HFF-Myc (cell line): ENCODE measurements at places on chromosomes 13 and 19.
A peak's percentile ranks its signal among the peaks of the same experiment; 100 is the strongest.

DNA sequence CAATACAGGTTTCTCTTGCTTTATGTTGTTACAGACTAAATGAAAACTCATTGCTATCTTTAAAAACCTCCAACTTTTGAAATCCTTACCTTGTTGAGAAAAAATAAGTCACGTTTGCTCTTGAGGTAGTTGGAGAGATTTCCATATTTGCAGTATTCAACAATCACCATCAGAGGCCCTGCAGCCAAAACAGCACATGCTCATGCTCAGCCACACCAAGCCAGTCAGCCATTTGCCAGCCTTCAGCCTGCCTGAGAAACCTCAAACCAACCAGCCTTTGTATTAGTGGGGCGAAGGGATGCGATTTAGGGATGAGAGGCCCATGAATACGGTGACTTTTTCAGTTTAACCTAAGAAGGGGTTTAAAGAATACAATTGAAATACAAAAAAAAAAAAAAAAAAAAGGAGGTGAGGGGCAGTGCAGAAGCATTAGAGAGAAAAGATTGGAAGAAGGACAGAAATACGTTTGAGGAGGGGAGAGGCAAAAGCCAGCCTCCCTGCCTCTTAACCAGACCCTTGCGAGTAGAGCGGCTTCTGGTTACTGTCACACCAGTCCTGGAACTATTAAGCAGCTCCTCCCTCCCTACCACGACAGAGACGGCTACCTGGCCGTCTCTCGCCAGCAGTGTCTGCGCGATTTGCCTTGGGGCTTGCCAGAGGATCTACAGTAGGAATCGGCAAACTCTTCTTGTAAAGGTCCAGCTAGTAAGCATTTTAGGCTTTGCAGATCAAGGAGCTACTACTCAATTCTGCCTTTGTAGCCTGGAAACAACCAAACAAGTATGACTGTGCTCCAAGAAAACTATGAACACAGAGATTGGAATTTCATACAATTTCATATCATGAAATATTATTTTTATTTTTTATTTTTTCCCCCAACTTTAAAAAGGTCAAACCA is 167.3 kb downstream of the FLT1 start:
- no peak for DNase-seq

DNA sequence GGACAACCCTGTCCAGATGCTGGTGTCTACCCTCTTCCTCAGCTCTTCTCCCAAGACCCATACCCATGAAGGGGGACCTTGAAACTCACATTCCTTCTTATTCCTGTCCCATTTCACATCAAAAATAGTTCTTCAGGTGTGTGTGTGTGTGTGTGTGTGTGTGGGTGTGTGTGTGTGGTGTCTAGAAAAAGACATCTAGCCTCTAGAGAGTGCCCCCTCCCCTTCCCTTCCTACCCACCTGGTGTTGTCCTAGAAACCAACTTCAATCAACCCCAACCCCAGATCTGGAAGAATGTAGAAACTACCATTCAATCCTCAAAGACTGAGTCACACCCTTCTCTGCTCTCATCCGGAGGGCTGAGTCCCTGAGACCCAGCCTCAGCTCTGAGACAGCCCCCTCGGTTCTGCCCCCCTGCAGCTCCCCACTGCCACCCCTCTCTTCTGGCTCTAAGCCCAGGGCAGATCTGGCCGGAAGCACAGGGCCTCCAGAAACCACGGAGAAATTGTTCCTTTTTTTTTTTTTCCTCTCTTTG is 3.5 kb downstream of the KCNN4 start:
- DNase-seq, result no peak

- DNase-seq, result peak; percentile 37
Observed at GRCh38 chr13:50713523-50714248, 129.8 kb downstream of the DLEU7 start.

- DNase-seq, result no peak
Observed at GRCh38 chr13:33372251-33372919, 86.8 kb upstream of the STARD13 start.

- no peak for DNase-seq
Observed at GRCh38 chr13:99619207-99619606, 117.9 kb downstream of the TM9SF2 start.

GRCh38 chr19:42285988-42286348 is 16.0 kb upstream of the PRR19 start:
- DNase-seq, result no peak

- peak; percentile 58 for DNase-seq
Observed at GRCh38 chr19:47210689-47211316, 20.2 kb downstream of the BBC3 start.

DNA sequence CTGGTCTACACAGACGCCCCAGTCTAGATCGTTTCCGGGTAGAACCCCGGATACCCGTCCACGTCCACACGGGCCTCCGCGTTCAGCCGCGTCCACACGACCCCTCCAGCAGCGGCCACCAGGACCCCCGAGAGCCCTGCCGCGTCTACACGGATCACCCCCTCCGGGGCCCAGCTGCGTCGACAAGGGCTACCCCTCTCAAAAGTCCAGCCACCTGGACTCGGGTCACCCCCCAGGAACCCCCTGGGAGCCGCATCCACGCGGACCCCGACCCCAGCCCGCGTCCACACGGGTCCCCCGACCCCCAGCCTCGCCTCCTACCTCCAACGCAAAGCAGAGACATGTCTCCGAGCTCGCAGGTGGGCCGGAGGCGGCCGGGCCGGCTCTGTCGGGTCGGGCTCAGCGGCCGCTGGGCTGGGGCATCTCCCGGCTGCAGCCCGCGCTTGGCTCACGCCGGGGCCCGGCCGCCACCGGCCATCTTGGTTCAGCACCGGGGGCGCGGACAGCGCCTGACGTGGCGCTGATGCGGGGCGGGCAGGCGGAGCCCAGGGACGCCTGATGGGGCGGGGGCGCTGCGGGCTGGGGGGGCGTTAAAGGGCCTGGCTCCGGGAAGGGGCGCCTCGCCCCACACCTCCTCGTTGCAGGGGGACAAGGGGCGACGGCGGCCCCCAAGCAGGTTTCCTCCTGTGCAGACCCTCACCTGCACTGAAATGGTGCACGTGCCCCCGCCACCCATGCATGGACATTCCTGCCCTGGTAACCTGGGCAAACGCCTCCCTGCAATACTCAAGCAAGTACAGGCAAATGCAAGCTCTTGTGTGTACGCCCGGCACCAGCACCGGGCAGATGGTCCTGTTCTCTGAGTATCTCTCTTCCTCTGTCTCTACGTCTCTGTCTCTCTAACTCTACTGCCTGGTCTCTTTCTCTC is at the start of gene UNC13A:
Gene UNC13A (minus strand): TSS at position 498 of the 928 bp plus-strand sequence. CDS start 155 bp downstream, at position 343.
- DNase-seq, result no peak

- no peak for DNase-seq
Observed at GRCh38 chr13:112617754-112618375, 29.9 kb upstream of the TUBGCP3 start.

GRCh38 chr13:27712421-27712820 is 79.9 kb upstream of the GSX1 start:
- no peak for DNase-seq

DNA sequence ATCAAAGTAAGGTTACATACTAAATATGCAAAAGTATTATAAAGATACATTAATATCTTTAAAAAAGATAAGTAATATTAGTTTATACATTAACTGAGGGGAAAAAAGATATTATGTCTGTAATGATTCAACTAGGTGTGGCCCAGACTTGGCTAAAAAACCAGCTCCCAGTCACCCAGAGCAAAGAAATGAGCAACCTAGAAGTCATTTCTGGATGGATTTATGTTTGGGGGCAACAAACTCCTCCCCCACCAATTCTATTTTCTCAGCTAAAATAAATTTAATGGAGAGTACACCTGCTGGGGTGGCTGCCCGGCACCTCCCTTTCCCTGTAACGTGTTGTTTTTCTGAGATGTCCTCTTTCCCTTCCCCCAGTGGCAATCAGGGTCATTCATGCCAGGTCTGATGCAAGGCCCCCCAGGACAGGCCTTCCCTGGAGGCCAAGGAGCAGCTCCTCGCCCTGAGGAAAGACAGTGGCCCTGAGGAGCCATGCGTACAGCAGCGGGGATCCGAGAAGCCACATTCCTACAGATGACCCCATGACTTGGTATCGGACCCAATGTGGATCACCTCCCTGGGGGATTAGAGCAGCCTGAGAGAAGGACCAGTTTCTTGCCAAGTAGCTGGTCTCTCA is 78.6 kb upstream of the DOCK9 start:
- no peak for DNase-seq

- DNase-seq, result no peak
Observed at GRCh38 chr19:18775586-18776287, 15.4 kb downstream of the COMP start.

- DNase-seq, result no peak
Observed at GRCh38 chr19:489418-490196, 6.7 kb upstream of the MADCAM1 start.

DNA sequence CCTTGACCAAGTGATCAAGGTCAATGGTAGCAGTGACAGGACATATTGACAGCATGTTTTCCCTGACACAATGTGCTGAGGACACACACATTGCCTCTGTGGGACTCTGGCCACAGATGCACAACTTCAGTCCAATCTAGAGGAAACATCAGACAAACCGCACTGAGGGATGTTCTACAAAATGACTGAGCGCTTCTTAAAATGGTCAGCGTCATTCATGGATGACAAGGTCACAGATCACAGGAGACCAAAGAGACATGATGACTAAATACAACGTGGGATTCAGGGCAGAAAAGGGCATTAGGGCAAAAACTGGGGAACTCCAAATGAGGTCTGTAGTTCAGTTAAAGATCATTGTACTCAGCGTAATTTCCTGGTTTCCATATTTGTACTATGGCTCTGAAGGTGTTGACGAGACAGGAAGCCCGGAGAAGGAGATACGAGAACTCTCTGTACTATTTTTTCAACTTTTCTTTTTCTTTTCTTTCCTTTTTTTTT is 20.6 kb downstream of the PBX4 start:
- DNase-seq, result no peak

GRCh38 chr13:32105653-32106313 is 74.2 kb downstream of the FRY start:
- DNase-seq, result no peak

DNA sequence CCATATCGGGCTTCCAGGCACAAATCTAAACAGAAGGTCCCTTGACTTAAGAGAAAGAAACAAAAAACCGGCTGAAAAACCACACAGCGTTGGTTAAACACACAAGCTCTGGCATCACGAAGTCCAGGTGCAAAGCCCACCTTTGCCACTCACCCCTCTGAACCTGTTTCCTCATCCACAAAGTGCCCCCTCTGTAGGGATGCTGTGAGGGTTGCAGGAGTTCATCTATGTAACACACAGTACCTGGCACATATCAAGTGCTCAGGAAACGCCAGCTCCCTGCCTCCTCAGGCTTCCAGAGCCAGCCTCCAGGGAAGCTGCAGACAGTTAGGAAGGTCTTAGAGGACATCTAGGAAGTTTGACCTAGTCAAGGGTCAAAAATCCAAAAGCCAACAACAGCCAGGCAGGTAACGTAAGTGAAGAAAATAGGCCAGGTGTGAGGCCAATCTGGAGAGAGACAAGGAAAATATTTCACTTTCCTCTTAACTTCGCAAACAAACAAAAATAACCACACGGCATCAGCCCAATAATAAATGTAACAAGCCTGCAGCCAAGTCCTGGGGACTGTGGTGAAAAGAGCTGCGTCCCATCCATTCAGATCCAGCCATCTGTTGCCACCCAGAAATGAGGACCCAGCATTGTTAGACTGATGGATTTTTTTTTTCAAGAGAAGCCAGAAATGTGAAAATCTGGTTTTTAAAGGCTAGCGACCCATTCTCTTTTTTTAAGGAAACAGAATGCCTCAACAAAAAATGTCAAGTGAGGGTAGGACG is 10.0 kb downstream of the KDELR1 start:
- DNase-seq, result no peak

GRCh38 chr19:27657271-27658051 is 1555.5 kb downstream of the UQCRFS1 start:
- DNase-seq, result no peak

DNA sequence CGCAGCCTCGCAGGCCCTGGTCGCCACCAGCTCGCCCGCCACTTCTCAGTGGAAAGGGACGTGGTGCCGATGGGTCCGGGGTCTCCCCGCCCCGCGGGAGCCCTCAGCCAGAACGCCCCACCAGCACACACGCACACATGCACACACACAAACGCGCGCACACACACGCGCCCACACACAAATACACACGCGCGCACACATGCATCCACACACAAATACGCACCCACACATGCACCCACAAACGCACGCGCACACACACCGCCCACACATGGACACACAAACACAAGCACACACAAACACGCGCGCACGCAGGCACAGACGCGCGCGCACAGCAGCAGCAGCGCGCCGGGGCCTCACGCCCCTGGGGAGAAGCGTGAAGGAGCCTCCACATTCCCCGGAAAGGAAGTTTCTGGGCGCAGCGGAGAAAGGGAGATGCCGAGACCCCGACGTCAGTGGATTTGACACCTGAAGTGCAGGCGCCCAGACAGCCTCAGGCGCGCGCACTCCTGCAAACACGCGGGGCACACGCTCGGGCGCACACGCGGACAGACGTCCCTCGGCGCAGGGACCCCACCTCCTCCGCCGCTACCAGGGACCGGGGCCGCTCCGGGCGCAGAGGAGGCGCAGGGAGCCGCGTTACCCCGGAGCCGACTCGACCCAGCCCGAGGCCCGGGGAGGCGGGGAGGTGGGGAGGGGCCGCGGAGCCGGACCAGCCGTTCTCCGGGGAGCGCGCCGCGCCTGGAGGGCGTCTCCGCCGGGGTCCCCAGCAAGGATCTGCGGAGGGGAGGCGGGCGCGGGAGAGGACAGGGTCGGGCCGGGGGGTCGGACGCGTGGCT is 622 bp downstream of the RASA3 start:
- no peak for DNase-seq

GRCh38 chr19:14031719-14032480 is at the start of gene IL27RA:
Gene IL27RA (plus strand): TSS chr19:14031762. CDS start chr19:14031873, 111 bp downstream.
- DNase-seq, result no peak

DNA sequence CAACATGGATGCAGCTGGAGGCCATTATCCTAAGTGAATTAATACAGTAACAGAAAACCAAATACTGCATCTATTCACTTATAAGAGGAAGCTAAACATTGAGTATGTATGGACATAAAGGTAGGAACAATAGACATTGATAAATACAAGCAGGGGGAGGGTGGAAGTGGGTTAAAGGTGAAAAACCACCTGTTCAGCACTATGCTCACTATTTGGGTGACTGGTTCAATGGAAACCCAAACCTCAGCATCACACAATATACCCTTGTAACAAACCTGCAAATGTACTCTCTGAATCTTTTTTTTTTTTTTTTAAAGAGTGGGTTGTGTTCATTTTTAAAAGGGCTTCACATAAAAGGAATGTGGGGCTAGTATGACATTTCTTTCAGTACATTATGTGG is 26.9 kb upstream of the CPB2 start:
- no peak for DNase-seq

DNA sequence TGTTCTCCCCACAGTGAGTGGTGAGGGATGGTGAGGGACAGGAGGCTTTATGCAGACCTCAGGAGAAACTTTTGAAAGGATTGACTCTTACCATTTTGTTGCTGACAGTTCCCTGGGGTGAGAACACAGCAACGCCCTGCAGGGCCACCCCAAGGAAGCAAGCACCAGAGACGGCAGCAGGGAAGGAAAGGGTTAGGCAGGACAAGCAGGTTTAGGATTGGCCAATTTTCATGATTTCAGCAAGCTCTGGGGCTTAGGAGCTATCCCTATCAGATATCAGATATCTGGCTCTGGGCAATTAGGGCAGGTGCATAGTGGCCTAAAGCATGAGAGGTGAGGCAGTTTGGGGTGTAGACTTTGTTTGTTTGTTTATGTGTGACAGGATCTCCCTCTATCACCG is 87.0 kb upstream of the LSM14A start:
- no peak for DNase-seq

GRCh38 chr13:66974174-66974573 is 256.0 kb downstream of the PCDH9 start:
- DNase-seq, result no peak

- no peak for DNase-seq
Observed at GRCh38 chr19:49988433-49988832, 27.5 kb upstream of the SIGLEC11 start.

- no peak for DNase-seq
Observed at GRCh38 chr19:30881930-30882329, 467.3 kb downstream of the TSHZ3 start.
